Left ventricle myocardium superior (tissue), 1 donor: ENCODE measurements at places on chromosomes 2 and 18. TPM values are rescaled to one million over a fixed set of nuclear protein-coding genes. Genes with fewer than 3 reads are reported as not detected.

GRCh38 chr2:232633413-232634205, at the start of gene EFHD1:
EFHD1 (plus strand) TSS chr2:232633604; CDS start chr2:232633705, 101 bp downstream.
- peak; percentile 90 for DNase-seq

GRCh38 chr2:48448274-48449061, 81.5 kb upstream of the STON1 start:
- no peak for DNase-seq

- DNase-seq: no peak
Measured at GRCh38 chr2:215536510-215536909, 100.6 kb upstream of the FN1 start.

- DNase-seq: no peak
Measured at GRCh38 chr2:99445065-99445464, 44.8 kb downstream of the REV1 start.

- no peak for DNase-seq
Measured at GRCh38 chr2:160399880-160400279, 93.7 kb downstream of the RBMS1 start.

DNA sequence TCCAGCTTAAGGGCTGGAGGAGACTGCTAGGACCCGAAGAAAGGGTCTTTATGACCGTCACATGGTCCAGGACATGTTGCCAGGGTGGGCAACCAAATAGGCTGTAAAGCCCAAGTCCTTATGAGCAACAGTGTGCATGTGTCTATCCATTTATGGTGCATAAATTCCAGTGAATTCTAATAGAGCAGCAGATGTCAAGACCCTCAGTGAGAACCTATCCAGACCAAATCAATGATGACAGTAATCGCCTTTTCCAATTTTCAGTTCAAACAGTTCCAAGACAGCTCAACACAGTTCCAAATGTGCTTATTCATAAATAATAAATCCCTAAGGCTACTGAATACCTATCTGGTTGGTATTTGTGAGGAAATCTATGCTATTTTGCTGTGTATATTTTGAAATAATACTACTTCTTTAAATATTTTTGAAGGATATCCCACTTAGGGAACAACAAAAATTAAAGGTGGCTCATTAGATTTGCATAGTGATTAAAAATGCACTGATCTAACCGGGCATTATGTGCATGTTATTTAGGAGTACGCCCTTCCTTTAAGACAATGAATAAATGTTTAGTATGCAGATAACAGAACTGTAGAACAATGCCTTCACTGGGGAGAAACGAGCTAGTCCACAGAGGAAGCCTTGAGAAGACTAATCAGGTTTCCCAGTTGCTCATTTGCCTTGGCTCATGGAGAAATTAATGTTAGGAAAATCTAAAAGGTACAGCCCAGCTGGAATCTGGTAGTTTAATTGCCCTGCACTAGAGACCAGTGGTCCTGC, 519.5 kb upstream of the CHAC2 start:
- no peak for DNase-seq

DNA sequence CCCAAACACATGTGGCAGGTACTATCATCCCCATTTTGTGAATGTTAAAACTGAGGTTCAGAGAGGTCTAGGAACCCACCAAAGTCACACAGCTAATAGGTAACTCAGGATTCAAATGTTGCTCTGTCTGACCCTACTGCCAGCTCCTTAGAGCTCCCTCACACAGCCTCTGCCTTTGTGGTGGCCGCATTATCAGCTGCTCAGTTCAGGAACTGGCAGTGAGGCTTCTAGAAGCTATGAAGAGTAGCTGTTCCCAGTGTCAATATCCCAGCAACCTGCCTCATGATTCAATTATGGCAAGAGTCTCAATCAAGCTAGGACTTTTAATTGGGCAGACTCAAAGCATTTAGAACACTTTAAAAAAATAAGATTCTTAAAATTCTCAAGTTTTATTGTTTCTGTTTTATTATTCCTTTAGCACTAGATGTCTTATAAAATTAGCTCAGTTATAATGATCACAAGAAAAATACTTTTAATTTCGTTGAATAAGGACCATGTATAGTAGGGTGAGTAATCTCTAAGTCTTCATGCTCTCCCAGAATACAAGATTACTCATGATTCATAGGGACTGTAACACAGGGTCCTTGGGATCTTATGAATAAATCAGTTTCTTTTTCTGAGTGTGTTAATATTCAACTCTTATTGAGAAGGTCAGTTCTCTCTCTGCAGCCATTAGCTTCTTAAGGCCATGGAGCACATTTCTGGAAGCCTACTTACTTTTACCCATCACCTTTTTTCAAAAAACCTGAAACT, 342.7 kb downstream of the RND3 start:
- DNase-seq: no peak

DNA sequence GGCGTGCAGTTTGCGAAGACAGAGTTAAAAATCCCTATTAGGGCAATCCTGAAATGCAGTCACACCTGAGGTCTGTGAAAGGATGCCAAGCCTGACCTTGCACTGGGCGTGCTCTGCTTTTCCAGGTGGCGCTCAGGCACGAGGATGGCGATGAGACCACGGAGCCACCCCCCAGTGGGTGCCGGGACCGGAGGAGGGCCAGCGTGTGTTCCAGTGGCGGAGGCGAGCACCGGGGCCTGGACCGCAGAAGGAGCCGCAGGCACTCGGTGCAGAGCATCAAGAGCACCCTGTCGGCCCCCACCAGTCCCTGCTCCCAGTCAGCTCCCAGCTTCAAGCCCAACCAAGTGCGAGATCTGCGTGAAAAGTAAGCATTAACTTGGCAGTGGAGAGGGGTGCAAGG, 203.4 kb downstream of the TPGS2 start:
- no peak for DNase-seq

DNA sequence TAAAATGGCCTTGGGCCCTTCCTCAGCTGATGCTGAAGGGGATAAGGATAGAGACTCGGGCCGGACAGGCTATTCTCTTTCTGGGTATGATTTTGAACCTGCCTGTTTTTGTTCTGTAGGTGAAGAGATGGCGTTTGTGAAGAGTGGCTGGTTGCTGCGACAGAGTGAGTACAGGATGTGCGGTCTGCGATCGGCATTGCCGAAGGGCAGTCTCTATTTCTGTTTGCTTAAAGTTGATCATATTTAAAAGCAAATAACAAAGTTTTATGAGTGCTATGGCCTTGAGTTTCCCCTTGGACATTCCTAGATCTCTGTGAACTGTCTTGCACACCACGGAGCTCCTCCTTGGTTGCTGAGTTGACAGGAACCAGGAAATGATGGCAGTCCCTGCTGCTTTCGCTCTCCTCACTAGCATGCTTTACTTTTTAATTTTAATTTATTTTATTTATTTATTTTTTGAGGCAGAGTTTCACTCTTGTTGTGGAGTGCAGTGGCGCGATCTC, 15.7 kb downstream of the PLEKHB2 start:
- DNase-seq: no peak

DNA sequence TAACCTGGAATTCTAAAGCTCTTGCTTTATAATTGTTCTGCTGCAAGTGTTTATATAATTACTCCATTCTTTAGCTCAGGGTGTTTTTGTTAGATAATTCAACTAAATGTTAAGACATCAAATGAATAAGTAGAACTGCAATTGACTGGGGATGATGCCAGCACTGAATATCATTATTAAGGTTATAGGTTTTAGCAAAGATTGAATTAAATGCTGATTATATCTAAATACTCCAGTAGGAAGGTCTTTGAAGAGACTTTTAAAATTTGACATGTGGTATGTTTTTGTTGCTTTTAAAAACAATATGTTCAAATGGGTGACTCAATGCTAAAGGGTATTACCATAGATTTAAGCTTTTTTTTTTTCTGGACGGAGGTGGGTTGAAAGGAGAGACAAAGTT, 170.1 kb upstream of the THUMPD2 start:
- DNase-seq: no peak

DNA sequence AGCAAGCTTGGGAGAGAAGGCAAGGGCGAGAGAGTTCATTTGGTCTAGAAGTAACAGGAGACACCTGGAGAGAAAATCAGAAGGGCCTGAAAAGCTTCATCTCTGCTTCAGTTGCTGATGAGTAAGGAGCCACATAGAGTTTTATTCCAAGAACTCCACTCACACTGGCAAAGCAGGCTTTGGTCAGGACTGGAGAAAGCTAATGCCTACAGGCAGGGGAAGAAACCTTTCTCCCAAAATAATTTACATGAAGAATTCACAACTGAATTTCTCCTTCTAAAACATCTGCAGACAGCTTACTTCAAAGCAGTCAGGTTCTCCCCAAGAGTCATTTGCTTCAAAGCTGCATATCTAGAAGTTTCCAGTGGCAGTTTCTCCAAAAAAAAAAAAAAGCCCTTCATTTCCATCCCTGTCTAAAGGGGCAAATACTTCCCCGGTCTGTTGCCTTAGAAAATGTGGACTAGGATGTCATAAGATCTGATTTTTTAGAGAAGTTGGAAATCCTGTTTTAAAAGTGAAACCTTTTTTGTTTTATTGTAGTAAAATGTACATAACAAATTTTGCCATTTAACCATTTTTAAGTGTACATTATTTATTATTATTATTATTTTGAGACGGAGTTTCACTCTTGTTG, 46.3 kb downstream of the TMEM247 start:
- DNase-seq: no peak

DNA sequence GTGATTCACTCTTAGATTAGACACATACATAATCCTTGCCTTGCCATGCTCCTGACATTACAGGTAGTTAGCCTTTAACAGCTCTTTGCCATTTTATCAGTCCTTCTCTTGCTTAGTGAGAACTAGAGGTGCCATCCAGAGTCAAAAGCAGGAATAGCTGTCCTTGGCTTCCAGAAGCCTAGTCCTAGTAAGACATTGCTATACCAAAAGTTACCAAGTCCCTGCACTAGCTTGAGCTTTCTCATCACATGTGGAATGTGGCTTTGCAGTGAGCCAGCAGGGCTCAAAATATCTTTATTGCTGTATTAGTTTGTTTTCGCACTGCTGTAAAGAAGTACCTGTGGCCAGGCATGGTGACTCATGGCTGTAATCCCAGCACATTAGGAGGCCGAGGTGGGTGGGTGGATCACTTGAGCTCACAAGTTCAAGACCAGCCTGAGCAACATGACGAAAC, 104.7 kb upstream of the NOSTRIN start:
- no peak for DNase-seq

DNA sequence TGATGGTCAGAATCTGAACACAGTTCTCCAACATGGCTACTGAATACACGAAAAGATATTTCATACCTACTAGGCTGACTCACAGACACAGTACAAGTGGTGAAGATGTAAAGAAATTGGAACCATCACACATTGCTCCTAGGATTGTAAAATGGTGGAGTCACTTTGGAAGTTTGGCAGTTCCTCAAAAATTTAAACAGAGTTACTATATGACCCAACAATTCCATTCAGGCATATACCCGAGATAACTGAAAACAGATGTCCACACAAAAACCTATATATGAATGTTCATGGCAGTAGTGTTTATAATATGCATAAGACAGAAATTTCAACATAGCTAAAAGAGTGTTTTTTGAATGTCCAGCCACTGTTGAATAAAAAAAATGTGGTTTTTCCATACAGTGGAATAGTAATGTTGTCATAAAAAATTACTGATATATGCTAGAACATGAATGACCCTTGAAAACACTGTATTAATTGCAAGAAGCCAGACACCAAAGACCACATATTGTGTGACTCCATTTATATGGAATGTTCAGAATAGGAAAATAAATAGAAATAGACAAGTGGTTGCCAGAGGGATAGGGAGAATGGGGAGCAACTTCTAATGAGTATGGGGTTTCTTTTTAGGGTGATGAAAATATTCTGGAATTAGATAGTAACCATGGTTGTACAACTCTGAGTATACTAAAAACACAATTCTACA, 10.1 kb downstream of the RMP24 start:
- no peak for DNase-seq

DNA sequence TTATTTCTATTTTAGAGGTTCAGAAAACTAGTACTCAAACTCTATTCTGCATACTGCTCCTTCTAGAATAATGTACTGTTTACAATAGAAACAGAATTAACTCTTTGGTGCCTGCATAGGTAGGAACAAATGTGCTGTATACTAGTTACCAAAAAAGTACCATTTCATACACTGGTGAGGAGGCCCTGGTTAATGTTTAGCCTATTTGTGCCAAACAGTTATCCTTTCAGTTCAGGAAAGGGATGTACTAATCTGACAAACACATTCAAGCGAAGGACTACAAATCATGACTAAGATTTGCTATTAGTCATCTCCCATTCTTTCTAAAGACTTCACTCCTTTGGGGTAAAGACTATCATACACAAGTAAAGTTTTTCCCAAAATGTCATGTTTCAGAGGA, 47.4 kb downstream of the EXOC6B start:
- DNase-seq: no peak

GRCh38 chr2:223863491-223863890, 26.1 kb upstream of the AP1S3 start:
- DNase-seq: no peak

DNA sequence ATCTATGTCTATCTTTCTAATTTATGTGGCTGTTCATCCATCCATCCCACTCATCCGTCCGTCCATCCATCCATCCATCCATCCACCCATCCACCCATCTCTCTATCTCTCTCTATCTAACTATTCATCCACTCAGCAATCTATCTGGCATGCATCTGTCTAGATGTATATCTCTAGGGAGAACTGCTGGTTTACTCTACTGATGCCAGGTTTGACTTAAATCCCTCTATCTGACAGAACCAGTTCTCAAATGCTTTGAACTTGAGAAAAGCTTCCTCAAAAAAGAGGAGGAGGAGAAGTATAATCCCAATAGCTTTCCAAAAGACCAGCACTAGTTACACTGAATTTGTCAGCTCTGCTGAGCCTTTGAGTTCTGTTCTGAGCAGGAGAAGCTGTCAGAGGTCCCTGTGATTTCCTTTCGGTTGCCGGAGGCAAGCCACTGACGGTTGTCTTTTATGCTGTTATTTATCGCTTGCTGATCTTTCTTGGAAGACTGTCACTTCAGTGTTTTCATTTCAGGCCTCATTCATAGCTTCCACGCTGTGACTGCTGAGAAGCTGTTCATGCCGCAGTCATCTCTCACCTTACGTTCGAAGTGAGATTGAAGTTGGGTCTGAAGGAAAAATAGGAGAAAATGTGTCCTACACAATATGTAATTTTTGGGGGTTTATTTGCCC, 129.4 kb upstream of the UXS1 start:
- DNase-seq: no peak

- peak; percentile 81 for DNase-seq
Measured at GRCh38 chr18:58721566-58722239, 50.4 kb downstream of the MALT1 start.

CABYR gene
- not detected for total RNA-seq

DSG2 gene
- total RNA-seq: 49.6 TPM

KIF3C gene
- total RNA-seq: 3.1 TPM

GALNT13 gene
- 0.15 TPM for total RNA-seq

SH3RF3 gene
- 7.4 TPM for total RNA-seq

TTN gene
- 3,610 TPM for total RNA-seq

BMP10 gene
- total RNA-seq: 0.25 TPM

RAPGEF4 gene
- total RNA-seq: 16.6 TPM

KCNF1 gene
- total RNA-seq: 0.17 TPM
